ENCODE measurements at places on chromosomes 1 and 21.

GRCh38 chr1:191542444-191542843 lies 615.8 kb upstream of the RGS18 start:
- no peak for DNase-seq

DNA sequence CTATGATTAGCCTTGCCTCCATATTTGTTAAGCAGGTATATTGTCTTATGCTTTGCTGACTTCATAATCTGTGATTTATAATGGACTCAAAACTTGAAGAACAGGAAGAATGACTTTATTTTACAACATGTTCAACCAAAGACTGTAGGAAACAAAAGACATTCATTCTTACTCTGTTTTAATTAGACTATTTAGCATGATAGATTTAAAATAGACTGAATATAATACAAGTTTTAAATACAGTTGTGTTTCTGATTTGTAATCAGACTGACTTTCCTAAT lies 63.1 kb downstream of the CDC14A start:
- DNase-seq = no peak

GRCh38 chr1:26690576-26691031 lies 5.2 kb upstream of the ARID1A start:
- no peak for DNase-seq

DNA sequence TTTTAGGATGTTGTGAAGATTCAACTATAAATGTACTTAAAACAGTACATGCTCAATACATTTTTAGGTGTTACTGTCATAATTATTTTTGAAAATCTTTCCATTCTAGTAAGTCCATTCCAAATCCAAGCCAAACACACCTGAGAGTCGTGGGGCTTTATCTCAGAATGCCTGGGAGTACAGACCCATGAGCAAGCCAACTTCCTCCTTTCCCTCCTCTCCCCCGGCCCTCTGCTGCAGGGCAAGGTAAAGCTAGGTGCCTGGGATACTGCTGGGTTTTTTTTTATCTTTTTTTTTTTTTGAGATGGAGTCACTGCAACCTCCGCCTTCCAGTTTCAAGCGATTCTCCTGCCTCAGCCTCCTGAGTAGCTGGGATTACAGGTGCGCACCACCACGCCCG lies 16.5 kb downstream of the TMEM51 start:
- DNase-seq = no peak

DNA sequence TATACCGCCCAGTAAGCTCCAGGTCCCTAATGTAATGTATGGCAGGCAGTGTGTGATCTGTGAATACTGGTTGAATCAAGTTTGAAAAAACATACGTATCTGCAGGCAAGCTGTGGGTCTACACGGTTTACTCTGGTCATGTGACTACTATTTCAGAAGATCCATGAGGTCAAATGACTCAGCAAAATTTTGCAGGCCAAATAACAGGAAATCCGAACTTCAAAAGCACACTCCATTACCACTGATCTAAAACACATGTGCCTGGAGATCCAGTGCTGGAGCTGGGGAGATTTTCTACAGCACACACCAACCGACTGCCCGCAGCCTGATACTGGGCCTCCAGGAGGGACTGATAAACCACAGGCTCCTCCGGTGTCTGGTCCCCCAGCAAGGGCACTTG lies 64.5 kb upstream of the SLC44A3 start:
- DNase-seq = no peak

DNA sequence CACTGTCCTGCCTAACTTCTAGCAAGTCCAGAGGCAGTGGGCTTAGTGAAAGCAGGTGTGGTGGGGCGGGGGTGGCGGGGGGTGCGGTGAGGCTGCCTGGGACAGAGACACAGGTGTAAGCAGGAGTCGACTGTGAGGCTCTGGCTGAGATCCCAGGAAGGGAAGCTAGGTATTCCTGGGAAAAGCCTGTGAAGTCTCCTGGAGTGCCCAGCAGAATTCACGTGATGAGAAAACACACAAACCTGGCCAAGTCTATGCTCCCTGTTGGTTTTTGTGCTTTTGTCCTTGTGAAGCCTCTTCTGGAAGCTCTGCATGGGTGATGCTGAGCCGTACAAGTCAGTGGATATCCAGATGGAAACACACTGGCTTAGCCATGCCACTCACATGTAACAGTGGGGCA lies 5.3 kb downstream of the GALNT2 start:
- DNase-seq = no peak

- DNase-seq = no peak
Measured at GRCh38 chr1:191579019-191579418, 579.2 kb upstream of the RGS18 start.
